ENCODE measurements at places on chromosomes 16 and 17.

- no peak for DNase-seq
Measured at GRCh38 chr16:52925143-52925542, 127.6 kb downstream of the CHD9NB start.

GRCh38 chr17:9408381-9408780, 167.2 kb downstream of the STX8 start:
- no peak for DNase-seq

DNA sequence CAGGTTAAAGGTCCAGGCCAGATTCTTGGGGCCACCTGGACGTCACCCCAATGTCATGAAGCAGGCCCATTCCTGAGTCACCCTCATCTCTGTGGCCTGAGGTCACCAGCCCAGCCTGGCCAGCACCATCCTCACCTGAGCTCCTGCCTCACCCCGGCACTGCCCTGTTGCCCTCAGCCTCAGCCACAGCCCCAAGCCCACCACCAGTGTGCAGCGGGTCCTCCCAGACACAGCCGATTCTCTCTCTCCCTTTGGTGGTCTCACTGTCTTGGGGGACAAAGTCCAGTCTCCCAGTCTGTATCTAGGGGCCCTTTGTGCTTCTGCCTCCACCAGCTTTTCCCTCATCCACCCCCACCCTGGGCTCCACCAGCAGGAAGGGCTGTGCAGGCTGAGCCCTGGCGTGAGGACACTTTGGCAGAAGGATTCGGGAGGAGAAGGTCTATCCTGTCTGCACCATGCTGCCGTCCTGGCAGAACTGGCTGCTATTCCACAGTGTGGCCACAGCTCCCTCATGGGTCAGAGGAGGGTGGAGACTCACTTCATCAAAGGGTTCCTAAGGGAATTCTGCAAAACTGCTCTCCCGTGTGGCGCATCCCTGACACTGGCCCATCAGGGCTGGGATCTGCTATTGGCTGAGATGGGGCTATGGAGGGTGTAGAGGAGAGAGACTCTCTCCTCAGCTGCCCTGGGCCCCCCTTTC, 64.3 kb downstream of the PRMT7 start:
- DNase-seq: no peak

- no peak for DNase-seq
Measured at GRCh38 chr16:24734382-24734781, 4.9 kb downstream of the TNRC6A start.

DNA sequence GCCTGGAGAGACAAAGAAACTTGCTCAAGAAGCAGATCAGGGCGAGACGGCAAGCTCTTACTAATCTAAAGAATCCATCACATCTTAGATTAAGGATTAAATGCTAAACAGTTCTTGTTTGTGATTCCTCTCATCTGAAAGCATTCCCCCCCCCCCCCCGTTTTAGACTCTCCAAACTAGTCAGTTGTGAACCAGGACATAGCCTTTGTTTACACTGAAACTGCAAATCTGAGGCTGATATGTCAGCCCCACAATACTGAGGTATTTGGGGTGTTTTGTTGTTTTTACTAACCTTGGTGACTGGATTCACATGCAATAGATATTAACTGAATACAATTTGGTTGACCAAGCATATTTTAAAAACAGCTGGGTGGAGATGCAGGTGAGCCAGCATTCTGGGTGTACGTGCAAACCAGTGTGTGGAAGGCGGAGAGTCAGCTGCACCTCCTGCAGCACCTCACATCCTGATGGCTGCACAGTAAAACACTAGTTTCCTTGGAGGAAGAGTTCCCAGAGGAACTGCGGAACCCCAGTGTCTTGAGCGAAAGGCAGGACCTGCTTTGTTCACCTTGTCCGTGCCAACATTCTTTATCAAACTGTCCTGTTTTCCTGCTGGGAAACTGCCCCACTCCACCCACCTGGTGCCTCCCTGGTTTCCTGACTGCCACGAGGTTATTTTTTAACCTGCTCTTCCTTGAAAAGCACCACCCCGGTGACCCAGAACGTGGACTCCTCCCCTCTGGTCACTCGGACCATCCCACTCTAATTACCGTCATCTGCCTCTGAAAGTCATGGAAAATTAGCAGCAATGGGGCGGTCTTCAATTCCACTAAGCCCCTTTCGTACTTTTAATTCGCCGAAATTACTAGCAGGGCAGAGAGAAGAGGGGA, 1.2 kb upstream of the YPEL2 start:
- no peak for DNase-seq
